ENCODE measurements at places on chromosomes 12 and 14.

DNA sequence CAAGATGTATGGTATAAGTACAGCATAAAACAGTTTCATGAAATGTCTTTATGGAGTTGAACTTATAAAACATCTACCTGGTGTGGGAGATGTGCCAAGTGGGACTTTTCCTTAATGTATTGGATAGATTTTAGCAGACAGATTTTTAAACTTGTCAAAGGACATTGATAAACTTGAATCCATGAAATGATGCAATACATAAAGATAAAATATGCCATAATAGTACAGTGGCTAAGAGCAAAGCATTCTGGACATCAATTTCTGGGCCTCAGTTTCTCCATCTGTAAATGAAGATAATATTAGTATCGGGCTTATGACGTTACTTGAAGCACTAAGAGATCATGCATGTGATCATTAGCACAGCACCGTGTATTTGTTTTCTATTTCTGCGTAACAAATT lies 45.4 kb downstream of the NKX2-1 start:
- no peak for DNase-seq

GRCh38 chr14:37145395-37145794 lies 27.0 kb downstream of the SLC25A21 start:
- no peak for DNase-seq

DNA sequence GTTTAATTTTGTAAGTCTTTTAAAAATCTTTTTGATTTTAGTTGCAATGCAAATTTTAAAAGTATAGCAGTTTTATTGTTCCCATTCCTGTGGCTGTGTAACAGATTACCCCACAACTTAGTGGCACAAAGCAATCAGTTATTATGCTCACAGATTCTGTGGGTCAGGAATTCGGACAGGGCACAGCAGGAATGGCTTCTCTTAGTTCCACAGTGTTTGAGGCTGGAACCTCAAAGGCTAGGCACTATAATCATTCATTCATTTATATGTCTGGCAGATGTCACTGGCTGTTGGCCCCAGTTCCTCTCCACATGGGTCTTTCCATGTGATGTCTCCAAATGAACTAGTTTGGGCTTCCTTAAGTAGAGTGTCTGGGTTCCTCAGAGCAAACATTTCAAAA lies 193.3 kb downstream of the RAD51B start:
- no peak for DNase-seq

DNA sequence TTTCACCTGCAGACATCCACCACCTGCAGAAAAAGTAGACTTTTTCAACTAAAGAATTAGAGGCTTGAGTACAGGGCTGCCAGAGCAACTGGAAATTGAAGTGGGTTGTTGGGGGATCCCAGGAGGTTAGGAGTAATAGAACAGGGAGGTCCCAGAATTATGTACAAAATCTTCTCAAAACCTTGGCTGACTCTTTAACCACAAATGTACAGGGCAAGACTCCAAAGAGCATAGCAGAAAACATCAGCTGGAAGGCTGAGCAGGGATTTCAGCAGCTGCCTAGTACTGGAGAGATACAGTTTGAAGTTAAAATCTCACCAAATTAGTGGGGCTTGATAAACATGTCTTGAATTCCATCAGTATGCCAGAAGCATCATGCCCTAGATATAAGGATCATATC lies 191.6 kb downstream of the CRADD start:
- peak; percentile 62 for DNase-seq

DNA sequence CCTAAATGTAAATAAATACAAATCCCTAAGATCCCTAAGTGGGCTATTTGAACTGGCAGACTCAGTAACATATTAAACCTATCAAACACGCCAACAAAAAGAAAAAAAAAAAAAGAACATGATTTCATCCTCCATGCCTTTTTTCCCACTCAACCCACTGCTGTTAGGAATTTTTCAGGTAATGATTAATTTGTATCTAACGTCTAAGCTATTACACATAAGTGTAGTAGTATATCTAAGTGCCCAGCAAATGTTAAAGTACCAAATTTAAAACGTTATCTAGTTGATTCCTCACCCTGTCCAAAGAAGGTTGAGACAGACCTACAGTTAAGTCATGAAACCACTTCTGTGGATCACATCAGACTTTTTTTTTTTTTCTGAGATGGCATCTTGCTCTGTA lies 16.4 kb upstream of the ARID4A start:
- DNase-seq: no peak

DNA sequence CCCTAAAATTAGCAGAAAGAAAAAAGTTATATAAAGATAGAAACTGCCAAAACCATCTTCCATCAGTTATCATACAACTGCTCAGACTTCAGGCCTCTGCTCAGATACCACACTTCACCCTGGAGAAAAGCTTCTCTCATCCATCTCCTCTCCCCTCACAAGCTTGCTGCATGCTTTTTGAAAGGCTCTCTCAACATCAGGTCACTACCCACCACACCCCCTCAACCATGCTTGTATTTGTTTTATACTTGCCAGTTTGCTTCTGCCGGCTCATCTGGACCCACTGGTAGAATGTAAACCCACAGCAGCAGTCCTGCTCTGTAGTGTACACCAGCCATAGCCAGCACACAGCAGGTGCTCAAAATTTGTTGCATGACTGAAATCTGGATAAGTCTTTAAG lies 8.8 kb downstream of the PPP1CC start:
- no peak for DNase-seq

GRCh38 chr12:52521175-52521567 lies 977 bp upstream of the KRT5 start:
- no peak for DNase-seq

GRCh38 chr12:48015954-48016353 lies 11.7 kb upstream of the COL2A1 start:
- no peak for DNase-seq

- no peak for DNase-seq
Measured at GRCh38 chr14:76193696-76194095, 42.0 kb downstream of the GPATCH2L start.

DNA sequence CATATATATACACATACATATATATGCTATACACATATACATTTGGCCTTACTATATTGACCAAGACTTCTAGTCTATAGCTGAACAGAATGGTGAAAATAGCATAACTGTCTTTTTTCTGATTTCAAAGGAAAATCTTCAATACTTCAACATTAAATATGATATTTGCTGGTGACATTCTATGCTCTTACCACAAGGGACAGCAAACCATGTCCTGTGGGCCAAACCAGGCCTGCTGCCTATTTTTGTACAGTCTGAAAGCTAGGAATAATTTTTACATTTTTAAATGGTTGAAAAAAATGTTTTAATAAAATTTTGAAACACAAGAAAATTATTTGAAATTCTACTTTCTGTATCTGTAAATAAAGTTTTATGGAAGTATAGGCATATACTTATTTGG lies 63.6 kb downstream of the EML5 start:
- no peak for DNase-seq

DNA sequence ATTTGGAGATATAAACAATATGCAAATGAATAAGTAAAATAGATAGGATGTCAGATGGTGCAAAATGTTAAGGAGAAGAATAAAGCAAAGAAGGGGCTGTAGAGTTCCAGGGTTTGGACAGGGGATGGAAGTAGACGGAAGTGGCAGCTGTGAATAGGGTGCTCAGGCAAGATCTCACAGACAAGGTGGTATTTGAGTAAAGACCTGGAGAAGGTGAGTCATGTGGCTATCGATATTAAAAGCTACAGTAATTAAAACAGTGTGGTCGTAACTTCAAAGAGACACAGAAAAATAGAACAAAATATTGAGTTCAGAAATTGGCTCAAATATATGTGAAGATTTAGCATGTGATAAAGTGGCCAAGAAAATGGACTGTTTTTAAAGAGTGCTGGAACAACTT lies 61.3 kb upstream of the SLC38A2 start:
- no peak for DNase-seq

GRCh38 chr12:120698665-120699064 lies 11.6 kb upstream of the UNC119B start:
- DNase-seq: no peak

GRCh38 chr14:37824939-37825712 lies 229.7 kb downstream of the TTC6 start:
- no peak for DNase-seq

DNA sequence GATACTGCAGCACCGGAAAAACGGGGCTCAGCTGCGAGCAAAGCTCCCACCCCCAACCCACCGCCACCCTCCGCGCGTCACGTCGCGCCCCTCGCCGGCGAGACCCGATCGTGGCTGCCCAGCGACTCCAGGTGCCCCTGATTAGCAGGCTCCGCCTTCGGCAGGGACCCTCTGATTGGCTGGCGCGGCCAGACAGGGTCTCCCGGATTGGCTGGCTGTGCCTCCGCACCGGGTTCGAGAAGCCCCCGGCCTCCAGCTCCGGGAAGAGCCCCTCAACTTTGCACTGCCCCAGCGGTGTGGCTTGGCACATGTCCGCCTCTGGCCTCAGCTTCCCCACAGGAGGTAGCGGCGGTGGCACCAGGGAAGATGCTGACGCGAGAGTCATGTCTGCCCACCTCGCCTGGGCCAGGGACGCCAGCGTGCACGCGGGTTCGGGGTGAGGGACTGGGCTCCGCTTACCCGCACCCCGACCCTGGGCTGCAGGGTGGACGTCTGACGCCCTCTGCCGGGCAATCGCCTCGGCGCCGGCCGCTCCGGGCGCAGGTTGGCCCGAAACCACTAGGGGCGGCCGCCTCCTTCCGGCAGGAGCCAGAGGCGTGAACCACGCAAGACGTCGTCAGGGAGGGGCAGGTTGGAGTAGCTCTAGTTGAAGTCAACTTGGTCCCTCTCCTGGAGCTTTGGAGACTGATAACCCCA lies 498 bp upstream of the RHOF start:
- DNase-seq: peak; percentile 91

DNA sequence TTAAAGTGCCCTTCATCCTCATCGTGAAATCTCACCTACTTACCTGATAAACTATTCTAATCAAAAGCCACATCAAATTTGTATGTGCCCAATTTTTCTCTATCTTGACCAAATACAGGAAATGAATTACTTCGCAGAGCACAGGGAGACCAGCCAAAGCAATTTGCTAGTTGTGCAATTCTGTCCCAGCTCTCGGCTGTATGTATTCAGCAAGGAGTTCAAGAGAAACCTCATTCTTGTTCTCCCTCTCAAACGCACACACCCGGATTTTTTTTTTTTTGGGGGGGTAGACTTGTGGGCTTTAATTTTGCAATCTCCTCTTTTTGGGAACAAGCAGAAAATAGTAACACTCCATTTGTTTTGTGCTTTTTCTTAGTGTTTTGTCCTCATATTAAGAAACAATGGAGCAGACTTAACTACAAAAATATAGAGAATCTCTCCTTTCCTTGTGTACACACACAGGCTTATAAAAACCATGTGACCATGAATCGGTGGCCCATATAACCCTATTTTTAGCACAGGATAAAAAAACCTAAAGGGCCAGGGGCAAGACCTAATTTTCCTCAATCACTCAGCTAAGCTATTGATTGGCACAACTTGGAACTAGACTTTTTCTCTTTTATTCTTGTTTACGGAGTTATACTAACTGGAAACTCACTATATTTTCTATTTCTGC lies 64.2 kb downstream of the MBIP start:
- DNase-seq: peak; percentile 9

DNA sequence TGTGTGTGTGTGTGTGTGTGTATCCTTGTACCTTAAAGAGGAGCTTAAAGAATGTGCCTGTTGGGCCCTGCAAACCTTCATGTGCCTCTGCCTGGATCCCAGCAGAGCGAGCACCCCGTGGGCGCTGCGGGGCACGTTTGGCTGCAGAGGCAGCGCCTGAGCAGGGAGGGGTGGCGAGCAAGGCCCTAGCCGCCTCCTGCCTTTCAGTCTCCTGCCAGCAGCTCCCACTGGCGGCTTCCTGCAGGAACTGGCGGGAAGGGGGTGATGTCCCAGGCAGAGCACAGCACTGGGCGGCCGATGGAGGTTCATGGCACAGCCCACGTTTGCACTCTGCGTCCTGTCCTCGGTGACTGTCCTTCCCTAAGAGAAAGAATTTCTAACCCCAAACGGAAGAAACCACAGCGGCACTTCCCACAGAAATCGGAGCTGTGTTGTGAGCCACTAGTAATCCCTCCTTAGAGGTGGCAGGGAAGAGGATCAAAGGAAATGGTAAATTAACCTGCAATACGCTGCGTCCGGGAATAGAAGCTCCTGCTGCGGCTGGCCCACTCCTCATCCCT lies 19.8 kb downstream of the ZBTB42 start:
- DNase-seq: peak; percentile 70

- peak; percentile 56 for DNase-seq
Measured at GRCh38 chr12:12182703-12183365, 84.0 kb downstream of the LRP6 start.

- peak; percentile 85 for DNase-seq
Measured at GRCh38 chr14:69068744-69069421, 84.0 kb downstream of the DCAF5 start.

DNA sequence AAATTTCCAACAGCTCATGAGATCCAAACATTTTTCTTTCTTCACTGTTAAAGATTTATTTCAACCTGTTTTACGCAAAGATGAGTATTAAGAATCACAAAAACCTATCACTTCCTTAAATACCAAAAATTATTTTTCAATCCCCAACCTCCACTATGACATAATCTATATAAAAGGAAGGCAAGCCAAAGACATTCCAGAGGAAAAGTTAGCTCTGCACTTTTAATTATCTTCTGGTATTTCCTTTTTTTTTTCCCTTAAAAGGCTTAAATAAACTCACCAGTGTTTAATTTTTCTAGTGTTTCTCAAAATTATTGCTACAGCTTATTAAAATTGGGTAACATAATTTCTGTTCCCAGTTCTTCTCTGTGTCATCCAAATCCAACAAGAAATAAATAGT lies 75.9 kb downstream of the BMP4 start:
- no peak for DNase-seq

GRCh38 chr14:37594238-37594970 lies 645 bp downstream of the FOXA1 start:
- peak; percentile 79 for DNase-seq

DNA sequence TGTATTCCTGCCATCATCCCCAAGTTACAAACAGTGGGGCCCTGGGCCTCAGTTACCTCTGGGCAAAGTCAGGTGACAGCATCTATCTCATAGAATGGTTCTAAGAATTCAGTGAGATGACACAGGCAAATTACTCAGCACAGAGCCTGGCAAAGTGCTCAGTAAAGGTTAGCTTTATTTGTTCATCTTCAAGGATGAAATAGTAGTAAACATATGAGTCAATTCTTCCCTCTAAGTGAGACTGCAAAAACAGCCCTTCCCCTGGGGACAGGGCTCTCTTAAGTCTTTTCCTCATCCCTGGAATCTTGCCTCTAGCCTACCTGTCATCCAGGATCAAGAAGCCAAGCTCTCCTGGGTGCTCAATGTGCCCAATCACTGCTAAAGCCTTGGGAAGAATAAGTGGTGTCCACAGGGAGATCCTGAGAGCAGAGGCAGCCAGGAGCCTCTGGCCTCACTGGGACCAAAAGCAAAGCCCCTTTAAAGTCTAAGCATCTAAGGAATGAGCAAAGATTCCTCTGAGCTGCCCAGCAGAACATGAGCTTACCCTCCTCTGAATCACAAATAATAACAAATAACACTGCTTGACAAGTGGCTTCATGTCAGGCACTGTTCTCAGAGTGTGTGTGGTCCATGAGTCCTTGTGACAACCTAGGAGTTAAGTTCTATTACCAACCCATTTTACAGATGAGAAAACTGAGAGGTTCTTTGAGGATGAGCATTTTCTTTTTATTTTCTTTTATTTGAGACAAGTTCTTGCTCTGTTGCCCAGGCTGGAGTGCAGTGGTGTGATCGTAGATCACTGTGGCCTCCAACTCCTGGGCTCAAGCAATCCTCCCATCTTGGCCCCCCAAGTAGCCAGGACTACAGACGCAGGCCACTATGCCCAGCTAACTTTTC lies 12.1 kb downstream of the NUAK1 start:
- DNase-seq: peak; percentile 88
